MCF 10A (cell line): ENCODE measurements at places on chromosomes 12 and 14. TPM values are rescaled to one million over a fixed set of nuclear protein-coding genes. Genes with fewer than 3 reads are reported as not detected.

Gene CMAS
- total RNA-seq, result 41.5 and 45.8 TPM in 2 replicates

GRCh38 chr12:80332827-80333226 is 111.2 kb upstream of the PTPRQ start:
- H3K4me1 ChIP-seq, result no peaks in the 10 kb centered on the region
- H3K4me3 ChIP-seq, result no peak overlapping the region
- no peaks in the 10 kb centered on the region for H3K36me3 ChIP-seq
- DNase-seq, result no peak
- H3K27ac ChIP-seq, result no peak overlapping the region

DNA sequence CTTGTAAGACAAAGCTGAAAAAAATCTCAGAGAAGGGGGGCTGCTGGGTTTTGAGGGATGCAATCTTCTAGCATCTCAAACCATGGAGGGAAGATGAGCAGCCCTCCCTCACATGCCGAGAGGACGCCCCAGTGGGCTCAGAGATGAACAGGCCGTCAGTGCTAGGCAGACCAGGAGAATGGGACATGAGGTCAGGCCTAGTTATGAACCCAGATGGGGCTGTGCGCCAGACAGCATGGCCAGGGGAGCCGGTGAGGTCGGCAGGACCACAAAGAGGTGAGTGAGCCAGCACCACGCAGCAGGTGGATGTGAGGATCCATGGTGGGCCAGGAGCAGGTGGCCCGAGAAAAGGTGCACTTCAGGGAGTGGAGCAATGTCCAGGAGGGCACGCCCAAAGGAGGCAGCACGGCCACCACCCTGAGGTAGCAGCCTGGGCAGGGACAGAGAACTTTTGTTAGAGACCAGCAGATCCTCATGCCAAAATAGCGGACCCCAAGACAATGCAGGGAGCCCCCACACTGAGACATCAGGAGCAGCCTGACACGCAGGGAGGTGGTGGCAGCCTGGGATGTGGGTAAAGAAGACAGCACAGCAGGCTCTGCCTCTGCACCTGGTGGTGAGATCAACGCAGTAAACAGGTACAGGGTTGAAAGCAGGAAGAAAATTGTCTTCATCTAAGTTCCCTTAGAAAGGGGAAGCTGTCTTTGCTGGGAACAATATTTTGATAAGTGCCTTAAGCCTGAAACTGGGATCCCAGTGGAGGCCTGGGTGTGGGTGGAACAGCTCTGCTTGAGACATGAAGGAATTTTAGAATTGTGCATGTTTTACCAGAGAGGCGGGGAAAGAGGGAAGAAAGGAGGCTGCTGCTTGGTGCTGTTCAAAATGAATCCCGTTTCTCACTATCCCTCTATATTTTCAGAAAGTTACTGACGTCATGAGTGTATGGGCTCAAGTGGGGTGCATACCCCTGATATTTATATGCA is 17.8 kb upstream of the MCRS1 start:
- no peaks in the 10 kb centered on the region for H3K4me1 ChIP-seq
- H3K36me3 ChIP-seq, result no peaks in the 10 kb centered on the region
- H3K27ac ChIP-seq, result no peak overlapping the region
- no peak for DNase-seq

- H3K27ac ChIP-seq, result peak overlapping the region; percentile 2
- peaks cover 24% of the 10 kb centered on the region for H3K4me1 ChIP-seq
- no peak overlapping the region for H3K4me3 ChIP-seq
- H3K27me3 ChIP-seq, result no peaks in the 10 kb centered on the region
These were observed 72.4 kb downstream of the ATP2B1 start for GRCh38 chr12:89636052-89636775.

GRCh38 chr14:90449411-90449810 is 52.6 kb downstream of the CALM1 start:
- H3K4me1 ChIP-seq, result peaks cover 5% of the 10 kb centered on the region
- H3K27me3 ChIP-seq, result no peaks in the 10 kb centered on the region
- no peaks in the 10 kb centered on the region for H3K36me3 ChIP-seq
- H3K4me3 ChIP-seq, result no peak overlapping the region

DNA sequence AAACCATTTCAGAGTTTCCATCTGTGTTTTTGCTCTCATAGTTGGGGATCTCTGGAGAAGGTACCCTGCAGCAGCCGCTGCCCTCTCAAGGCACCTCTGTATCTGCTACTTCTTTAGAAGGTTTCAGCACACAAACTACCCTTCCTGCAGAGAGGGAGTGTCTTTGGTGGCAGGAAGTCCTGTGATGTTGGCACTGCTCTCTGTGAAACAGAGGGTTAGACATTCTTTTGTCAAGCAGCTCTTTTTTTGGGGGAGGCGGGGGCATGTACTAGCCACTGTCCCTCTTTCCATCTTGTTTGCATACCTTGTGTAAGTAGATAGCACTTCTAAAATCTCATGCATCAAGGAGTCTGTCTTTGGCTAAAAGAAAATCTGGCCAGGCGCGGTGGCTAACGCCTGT is 352.6 kb downstream of the BMP4 start:
- DNase-seq, result no peak
- no peak overlapping the region for H3K4me3 ChIP-seq
- H3K27me3 ChIP-seq, result no peaks in the 10 kb centered on the region

- no peak for DNase-seq
- H3K4me1 ChIP-seq, result peaks cover 45% of the 10 kb centered on the region
- no peaks in the 10 kb centered on the region for H3K27me3 ChIP-seq
- H3K36me3 ChIP-seq, result peaks cover 7% of the 10 kb centered on the region
These were observed 4.6 kb downstream of the SINHCAF start for GRCh38 chr12:31321186-31321896.

Gene TMBIM4
- total RNA-seq, result 58.5 and 74.3 TPM in 2 replicates

Gene TDRD9
- 0.40 and 0.91 TPM in 2 replicates for total RNA-seq

GRCh38 chr12:31491841-31492598 is 98.9 kb downstream of the DENND5B start:
- peak overlapping the region; percentile 53 for H3K4me3 ChIP-seq
- H3K36me3 ChIP-seq, result peaks cover 13% of the 10 kb centered on the region
- H3K27ac ChIP-seq, result peak overlapping the region; percentile 67
- peak; percentile 89 for DNase-seq

DNA sequence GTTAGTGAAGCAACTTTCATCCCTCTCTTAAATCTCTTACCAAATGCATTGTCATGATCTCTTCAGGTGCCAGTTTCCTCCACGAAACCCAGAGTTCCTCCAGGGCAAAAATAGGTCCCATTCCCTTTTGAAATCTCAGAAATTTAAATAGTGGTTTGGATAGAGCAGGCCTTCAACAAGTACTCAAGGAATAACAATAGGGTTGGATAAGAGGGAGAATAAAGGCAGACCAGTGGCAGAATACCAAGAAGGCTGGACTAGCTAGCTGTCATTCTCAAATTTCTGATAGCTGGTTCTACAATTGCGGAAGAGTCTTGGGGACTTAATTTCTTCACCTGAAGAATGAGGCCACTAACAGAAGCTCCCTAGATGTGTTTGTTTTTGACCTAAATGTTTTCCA is 62.5 kb downstream of the PKP2 start:
- H3K4me3 ChIP-seq, result no peak overlapping the region
- no peak for DNase-seq
- peaks cover 4% of the 10 kb centered on the region for H3K4me1 ChIP-seq
- H3K27ac ChIP-seq, result no peak overlapping the region
- peaks cover 74% of the 10 kb centered on the region for H3K36me3 ChIP-seq
- no peaks in the 10 kb centered on the region for H3K27me3 ChIP-seq

DNA sequence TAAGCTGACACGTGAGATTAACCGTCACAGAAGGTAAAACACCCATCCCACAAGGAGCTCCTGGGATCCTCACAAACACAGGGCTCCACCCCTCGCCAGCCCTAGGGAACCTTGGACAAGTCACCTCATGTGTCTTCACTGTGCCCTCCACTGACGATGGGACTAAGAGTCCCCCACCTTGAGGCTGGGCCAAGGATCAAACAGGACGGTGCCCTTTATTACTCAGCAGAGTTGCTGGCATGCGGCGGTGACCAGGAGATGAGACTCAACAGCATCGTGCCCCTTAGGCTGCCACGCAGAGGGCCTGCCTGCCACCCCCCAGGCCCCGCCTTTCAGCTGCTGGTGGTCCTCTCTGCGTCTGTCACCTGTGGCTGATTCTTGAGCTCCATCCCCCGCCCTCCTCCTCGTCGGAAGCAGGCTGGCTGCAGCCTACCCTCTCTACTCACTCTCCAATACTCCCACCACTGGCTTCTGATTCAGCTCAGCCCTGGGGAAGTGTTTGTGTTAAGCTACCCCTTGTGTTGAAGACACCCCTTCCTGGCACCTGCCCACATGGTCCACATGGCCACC is 105.2 kb downstream of the DICER1 start:
- no peak overlapping the region for H3K4me3 ChIP-seq
- no peaks in the 10 kb centered on the region for H3K36me3 ChIP-seq
- peaks cover 35% of the 10 kb centered on the region for H3K27me3 ChIP-seq
- DNase-seq, result no peak
- no peak overlapping the region for H3K27ac ChIP-seq

DNA sequence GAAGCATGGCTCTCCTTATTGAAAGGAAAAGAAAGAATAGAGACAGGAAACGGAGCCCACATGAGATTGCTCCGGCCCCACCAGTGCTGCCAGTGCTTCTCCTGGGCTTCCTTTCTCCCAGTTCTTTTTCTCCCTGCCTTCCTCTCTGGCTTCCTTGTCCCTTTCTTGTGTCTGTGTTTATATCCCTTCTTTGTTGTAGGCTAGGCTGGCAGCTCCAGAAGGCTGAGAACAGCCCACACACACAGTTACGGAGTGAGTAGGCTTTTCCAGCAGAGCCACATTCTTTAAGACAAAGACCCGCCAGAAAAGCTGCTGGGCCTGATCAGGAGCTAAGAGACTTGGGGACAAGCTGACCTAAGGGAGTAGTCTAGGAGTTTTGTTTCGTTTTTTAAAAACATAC is 13.0 kb downstream of the CIPC start:
- no peak overlapping the region for H3K27ac ChIP-seq
- H3K4me3 ChIP-seq, result no peak overlapping the region
- H3K27me3 ChIP-seq, result no peaks in the 10 kb centered on the region
- H3K36me3 ChIP-seq, result peaks cover 83% of the 10 kb centered on the region
- DNase-seq, result no peak

Gene SCNN1A
- total RNA-seq, result 136 and 139 TPM in 2 replicates

GRCh38 chr14:54535646-54536045 is 25.9 kb downstream of the CGRRF1 start:
- no peaks in the 10 kb centered on the region for H3K4me1 ChIP-seq
- no peaks in the 10 kb centered on the region for H3K27me3 ChIP-seq
- no peak overlapping the region for H3K27ac ChIP-seq
- no peak for DNase-seq

GRCh38 chr14:100239211-100239839 is 381 bp downstream of the YY1 start:
- peak overlapping the region; percentile 81 for H3K4me3 ChIP-seq
- peaks cover 27% of the 10 kb centered on the region for H3K36me3 ChIP-seq
- H3K27me3 ChIP-seq, result no peaks in the 10 kb centered on the region
- peak overlapping the region; percentile 94 for H3K27ac ChIP-seq
- H3K4me1 ChIP-seq, result peaks cover 23% of the 10 kb centered on the region
- no peak for DNase-seq

DNA sequence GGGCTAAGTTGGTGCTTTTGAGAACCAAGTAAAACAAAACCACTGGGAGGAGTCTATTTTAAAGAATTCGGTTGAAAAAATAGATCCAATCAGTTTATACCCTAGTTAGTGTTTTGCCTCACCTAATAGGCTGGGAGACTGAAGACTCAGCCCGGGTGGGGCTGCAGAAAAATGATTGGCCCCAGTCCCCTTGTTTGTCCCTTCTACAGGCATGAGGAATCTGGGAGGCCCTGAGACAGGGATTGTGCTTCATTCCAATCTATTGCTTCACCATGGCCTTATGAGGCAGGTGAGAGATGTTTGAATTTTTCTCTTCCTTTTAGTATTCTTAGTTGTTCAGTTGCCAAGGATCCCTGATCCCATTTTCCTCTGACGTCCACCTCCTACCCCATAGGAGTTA is 1.8 kb upstream of the RAB5B start:
- DNase-seq, result peak; percentile 80
- H3K27me3 ChIP-seq, result no peaks in the 10 kb centered on the region
- peaks cover 16% of the 10 kb centered on the region for H3K36me3 ChIP-seq
- H3K4me3 ChIP-seq, result no peak overlapping the region
- peaks cover 32% of the 10 kb centered on the region for H3K4me1 ChIP-seq

DNA sequence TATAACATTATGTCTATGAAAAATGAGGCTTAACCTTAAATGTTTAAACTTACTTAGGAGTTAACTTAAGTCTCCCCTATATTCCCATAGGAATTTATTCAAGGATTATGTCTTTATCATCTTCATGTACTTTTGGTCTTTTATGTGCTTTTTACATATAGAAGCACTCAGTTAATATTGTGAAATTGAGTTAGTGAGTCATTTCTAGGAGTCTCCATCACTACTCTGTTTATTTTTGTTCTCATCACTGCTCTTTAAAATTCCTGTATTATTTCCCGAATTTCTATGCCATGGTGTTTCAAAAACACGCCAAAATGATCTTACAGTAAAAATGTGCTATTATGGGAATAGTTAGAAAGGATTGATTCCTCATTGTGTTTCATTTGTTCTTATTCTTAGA is 31.6 kb downstream of the TBC1D15 start:
- H3K4me3 ChIP-seq, result no peak overlapping the region
- peaks cover 19% of the 10 kb centered on the region for H3K36me3 ChIP-seq
- H3K27me3 ChIP-seq, result no peaks in the 10 kb centered on the region
- peaks cover 15% of the 10 kb centered on the region for H3K4me1 ChIP-seq

GRCh38 chr14:75260025-75260763 is 18.4 kb upstream of the FOS start:
- peak overlapping the region; percentile 67 for H3K4me3 ChIP-seq
- peak overlapping the region; percentile 100 for H3K27ac ChIP-seq
- no peak for DNase-seq
- no peaks in the 10 kb centered on the region for H3K27me3 ChIP-seq
- peaks cover 27% of the 10 kb centered on the region for H3K4me1 ChIP-seq

- H3K36me3 ChIP-seq, result no peaks in the 10 kb centered on the region
- H3K4me3 ChIP-seq, result no peak overlapping the region
- no peaks in the 10 kb centered on the region for H3K4me1 ChIP-seq
- no peaks in the 10 kb centered on the region for H3K27me3 ChIP-seq
- no peak overlapping the region for H3K27ac ChIP-seq
These were observed 61.3 kb downstream of the NOS1 start for GRCh38 chr12:117300174-117300573.

Gene RIPK3
- total RNA-seq, result not detected in 2 replicates

DNA sequence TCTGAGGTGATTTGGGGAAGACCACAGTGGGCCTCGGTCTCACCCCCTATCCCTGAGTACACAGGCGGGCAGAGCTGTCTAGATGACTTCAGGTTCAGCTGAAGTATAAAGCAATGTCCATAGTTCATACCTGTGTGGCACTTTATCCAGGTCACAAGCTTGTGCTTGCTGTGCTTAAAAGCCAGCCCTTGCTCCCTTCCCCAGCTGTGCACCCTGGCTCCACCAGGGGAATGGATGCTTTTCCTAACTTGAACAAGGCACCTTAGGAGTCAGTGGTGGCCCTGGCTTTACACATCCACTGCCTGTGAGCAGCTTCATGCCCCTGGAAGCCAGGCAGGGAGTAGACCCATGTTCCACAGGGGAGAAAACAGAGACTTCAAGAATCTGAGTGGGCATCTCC is 5.5 kb downstream of the CARMIL3 start:
- no peak overlapping the region for H3K27ac ChIP-seq
- peaks cover 12% of the 10 kb centered on the region for H3K4me1 ChIP-seq
- H3K27me3 ChIP-seq, result peaks cover 60% of the 10 kb centered on the region
